Ovary (tissue), 10 donors: ENCODE measurements at places on chromosomes 4 and X. TPM values are rescaled to one million over a fixed set of nuclear protein-coding genes. Genes with fewer than 3 reads are reported as not detected.

Gene GPR82
- 0.35 TPM for polyA plus RNA-seq

GRCh38 chr4:1093391-1094335, 19.7 kb downstream of the RNF212 start:
- no peaks in the 10 kb centered on the region for H3K4me1 ChIP-seq
- H3K27ac ChIP-seq = no peak overlapping the region
- no peak for DNase-seq
- H3K36me3 ChIP-seq = no peaks in the 10 kb centered on the region

DNA sequence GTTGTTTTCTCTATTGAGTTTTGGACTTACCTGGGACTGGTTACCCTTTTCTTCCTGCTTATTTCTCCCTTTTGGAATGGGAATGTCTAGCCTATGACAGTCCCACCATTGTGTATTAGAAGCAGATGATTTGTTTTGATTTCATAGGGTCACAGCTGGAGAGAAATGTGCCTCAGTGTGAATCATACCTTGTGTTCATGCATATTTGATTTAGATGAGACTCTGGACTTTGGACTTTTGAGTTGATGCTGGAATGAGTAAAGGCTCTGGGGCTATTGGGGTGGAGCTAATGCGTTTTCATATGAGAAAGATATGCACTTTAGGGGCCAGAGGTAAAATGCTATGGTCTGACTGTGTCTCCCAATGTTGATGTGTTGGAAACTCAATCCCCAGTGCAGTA, 30.5 kb upstream of the TEX13C start:
- DNase-seq = no peak
- no peaks in the 10 kb centered on the region for H3K27me3 ChIP-seq
- H3K27ac ChIP-seq = no peak overlapping the region
- no peaks in the 10 kb centered on the region for H3K4me1 ChIP-seq
- H3K4me3 ChIP-seq = no peak overlapping the region

GRCh38 chr4:70703619-70704214, 15.4 kb downstream of the UTP3 start:
- no peaks in the 10 kb centered on the region for H3K36me3 ChIP-seq
- DNase-seq = no peak
- no peaks in the 10 kb centered on the region for H3K27me3 ChIP-seq
- peak overlapping the region; percentile 93 for H3K27ac ChIP-seq
- H3K4me1 ChIP-seq = peaks cover 2% of the 10 kb centered on the region
- peak overlapping the region; percentile 95 for H3K4me3 ChIP-seq

- peaks cover 12% of the 10 kb centered on the region for H3K4me1 ChIP-seq
- H3K27me3 ChIP-seq = no peaks in the 10 kb centered on the region
- H3K4me3 ChIP-seq = no peak overlapping the region
Observed at GRCh38 chr4:57037982-57038604, 59.4 kb downstream of the POLR2B start.

DNA sequence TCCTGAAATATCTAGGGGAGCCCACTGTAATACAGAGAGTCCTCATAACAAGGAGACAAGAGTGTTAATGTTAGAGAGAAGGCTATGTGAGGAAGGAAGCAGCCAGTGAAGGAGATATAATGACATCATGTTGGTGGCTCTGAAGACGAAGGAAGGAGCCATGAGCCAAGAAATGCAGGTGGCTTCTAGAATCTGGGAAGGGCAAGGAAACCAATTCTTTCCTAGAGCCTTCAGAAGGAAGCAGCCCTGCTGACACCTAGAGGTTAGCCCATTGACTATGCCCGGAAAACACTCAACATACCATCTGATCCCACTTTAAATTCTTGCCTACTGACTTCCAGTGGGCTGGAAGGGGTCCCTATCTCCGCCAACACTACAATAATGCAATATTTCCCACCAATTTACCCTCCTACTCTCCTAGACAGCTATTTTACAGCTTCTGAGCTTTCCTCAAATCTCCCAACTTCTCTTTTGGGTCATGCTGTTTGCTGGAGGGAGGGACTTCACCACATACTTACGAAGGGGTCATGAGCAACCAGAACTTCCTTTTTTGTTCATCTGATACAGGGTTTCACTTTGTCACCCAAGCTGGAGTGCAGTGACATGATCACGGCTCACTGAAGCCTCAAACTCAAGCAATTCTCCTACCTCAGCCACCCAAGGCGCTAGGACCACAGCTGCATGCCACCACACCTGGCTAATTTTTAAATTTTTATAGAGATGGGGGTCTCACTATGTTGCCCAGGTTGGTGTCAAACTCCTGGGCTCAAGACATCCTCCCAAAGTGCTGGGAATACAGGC, 25.2 kb upstream of the G3BP2 start:
- no peaks in the 10 kb centered on the region for H3K4me1 ChIP-seq
- H3K4me3 ChIP-seq = no peak overlapping the region
- H3K36me3 ChIP-seq = no peaks in the 10 kb centered on the region
- H3K27ac ChIP-seq = no peak overlapping the region
- no peak for DNase-seq

GRCh38 chr4:76533314-76533713, 98.3 kb downstream of the SHROOM3 start:
- H3K4me3 ChIP-seq = no peak overlapping the region
- no peak for DNase-seq
- no peak overlapping the region for H3K27ac ChIP-seq
- no peaks in the 10 kb centered on the region for H3K27me3 ChIP-seq

GRCh38 chrX:45424326-45424725, 223.7 kb upstream of the DIPK2B start:
- no peaks in the 10 kb centered on the region for H3K36me3 ChIP-seq
- DNase-seq = no peak
- no peaks in the 10 kb centered on the region for H3K27me3 ChIP-seq
- no peak overlapping the region for H3K4me3 ChIP-seq

DNA sequence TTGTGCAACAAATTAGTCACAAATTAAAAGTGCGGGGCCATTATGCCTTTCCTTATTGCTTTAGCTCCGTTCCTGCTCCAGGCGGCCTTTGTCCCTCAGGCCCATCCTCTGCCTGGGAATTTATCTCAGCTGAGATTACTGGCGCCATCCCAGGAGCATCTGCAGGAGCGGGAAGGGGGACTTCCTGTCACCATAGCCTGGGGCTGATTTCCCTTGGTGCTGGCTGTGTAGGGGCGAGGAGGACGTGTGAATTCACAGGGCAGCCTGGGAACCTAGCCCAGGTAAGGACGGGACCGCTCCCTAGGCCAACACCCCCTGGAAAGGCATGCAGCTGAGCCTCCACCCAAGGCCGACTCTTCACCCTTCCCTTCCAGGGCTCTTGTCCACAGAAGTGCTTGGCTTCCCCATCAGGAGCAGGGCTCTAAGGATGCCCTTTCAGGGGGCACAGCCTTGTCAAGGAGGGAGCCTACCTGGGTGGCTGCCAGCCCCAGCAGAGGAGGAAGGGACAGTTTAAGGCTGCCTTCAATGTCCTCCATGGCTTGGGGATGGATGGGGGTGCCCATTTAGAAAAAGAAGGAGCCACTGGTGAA, 72.6 kb upstream of the NKX1-1 start:
- no peaks in the 10 kb centered on the region for H3K36me3 ChIP-seq
- H3K27ac ChIP-seq = no peak overlapping the region
- no peaks in the 10 kb centered on the region for H3K27me3 ChIP-seq
- no peak overlapping the region for H3K4me3 ChIP-seq
